ENCODE measurements at places on chromosomes 4 and X. TPM values are rescaled to one million over a fixed set of nuclear protein-coding genes. Genes with fewer than 3 reads are reported as not detected.

DNA sequence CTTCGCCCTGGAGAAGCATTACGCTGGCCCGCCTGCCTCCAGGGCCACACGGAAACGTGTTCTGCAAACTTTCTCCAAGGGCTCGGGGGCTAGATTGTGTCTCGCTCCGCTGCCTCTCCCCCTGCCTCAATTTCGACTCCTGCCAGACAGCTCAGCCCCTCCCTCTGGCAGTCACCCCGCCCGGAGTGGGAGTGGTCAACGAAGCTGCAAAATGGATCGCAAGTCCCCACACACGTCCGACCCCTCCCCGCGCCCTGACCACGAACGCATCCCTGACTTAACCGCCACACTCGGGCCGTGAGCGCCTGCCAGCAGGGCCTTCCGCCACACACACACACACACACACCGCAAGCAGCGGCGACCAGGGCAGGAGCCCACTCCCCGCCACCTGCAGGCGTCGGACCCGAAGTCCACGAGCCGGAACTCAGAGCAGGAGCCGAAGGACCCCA, 47.0 kb upstream of the NKAP start:
- DNase-seq, result peak; percentile 8

DNA sequence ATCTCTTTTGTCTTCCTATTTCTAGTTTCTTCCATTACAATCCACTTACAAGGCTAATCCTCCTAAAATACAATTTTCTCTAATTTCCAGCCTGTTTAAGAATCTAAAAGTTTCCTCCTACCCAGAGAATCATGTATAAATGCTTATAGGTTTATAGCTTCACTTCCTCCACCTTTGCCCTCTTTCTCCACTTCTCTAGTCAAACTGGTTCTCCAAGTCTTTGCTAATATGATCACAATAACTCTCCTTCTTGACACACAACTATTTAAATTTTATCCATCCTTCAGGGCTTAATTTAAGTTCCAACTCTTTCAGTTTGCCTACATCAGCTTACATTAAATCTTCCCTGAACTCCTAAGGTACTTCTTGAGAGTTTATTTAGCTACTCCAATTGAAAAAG, 69.2 kb downstream of the RPS6KA6 start:
- DNase-seq, result no peak

DNA sequence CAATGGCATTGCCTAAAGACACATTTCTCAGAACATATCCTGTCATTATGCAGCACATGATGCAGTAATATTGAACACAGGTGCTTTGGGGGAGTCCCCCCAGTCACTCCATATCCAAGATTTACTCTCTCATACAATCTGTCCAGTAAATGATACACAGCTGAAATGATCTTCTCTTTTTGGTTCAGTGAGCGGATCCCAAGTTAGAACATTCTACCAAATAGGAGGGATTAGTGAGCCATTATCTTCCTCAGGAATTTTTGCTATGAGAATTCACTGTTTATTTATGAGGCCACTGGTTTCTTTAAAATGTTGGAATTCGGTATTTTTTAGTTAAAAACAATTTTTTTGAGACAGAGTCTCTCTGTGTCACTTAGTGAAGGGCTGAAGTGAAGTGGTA, 96.5 kb downstream of the TRAPPC11 start:
- DNase-seq, result no peak

Gene FAM13A
- 3.9 TPM for total RNA-seq

All from CD8-positive, alpha-beta T cell (primary cell).